Hindlimb muscle (tissue), 1 donor: ENCODE measurements at places on chromosomes 13 and 19. TPM values are rescaled to one million over a fixed set of nuclear protein-coding genes. Genes with fewer than 3 reads are reported as not detected.
A peak's percentile ranks its signal among the peaks of the same experiment; 100 is the strongest.

Gene FGF14
- polyA plus RNA-seq: 0.04 TPM

Gene MAST3
- 17.3 TPM for polyA plus RNA-seq

- no peak for DNase-seq
These were observed 723.9 kb downstream of the GPC5 start for GRCh38 chr13:92122186-92122853.

- no peak for DNase-seq
These were observed 270.2 kb downstream of the LMO7 start for GRCh38 chr13:75906315-75906714.

GRCh38 chr13:75368167-75368566 lies 113.8 kb downstream of the TBC1D4 start:
- peak; percentile 25 for DNase-seq

DNA sequence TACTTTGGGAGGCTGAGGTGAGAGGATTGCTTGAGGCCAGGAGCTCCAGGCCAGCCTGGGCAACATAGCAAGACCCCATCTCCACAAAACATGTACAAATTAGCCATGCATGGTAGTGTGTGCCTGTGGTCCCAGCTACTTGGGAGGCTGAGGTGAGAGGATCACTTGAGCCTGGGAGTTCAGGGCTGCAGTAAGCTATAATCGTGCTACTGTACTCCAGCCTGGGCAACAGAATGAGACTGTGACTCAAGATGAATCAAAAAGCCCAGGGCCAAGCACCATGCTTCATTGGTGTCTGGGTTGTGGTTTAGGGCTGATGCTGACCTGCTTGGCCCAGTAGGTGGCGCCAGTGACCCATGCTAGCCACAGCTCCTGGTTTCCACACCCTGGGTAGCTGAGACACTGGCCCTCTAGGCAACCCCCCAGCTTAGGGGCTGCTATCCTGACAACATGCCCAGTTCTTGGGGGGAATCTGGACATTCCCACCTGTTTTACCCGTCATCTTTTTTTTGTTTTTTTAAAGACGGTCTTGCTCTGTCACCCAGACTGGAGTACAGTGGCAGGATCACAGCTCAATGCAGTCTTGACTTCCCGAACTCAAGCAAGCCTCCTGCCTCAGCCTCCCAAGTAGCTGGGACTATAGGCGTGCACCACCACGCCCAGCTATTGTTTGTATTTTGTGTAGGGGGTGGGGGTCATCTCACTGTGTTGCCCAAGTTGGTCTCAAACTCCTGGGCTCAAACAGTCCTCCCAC lies 5.5 kb downstream of the CCDC124 start:
- peak; percentile 67 for DNase-seq

- DNase-seq: no peak
These were observed 7.2 kb downstream of the VSTM2B start for GRCh38 chr19:29532956-29533355.
